Psoas muscle (tissue), 8 donors: ENCODE measurements at places on chromosomes 11 and 22. TPM values are rescaled to one million over a fixed set of nuclear protein-coding genes. Genes with fewer than 3 reads are reported as not detected.

DNA sequence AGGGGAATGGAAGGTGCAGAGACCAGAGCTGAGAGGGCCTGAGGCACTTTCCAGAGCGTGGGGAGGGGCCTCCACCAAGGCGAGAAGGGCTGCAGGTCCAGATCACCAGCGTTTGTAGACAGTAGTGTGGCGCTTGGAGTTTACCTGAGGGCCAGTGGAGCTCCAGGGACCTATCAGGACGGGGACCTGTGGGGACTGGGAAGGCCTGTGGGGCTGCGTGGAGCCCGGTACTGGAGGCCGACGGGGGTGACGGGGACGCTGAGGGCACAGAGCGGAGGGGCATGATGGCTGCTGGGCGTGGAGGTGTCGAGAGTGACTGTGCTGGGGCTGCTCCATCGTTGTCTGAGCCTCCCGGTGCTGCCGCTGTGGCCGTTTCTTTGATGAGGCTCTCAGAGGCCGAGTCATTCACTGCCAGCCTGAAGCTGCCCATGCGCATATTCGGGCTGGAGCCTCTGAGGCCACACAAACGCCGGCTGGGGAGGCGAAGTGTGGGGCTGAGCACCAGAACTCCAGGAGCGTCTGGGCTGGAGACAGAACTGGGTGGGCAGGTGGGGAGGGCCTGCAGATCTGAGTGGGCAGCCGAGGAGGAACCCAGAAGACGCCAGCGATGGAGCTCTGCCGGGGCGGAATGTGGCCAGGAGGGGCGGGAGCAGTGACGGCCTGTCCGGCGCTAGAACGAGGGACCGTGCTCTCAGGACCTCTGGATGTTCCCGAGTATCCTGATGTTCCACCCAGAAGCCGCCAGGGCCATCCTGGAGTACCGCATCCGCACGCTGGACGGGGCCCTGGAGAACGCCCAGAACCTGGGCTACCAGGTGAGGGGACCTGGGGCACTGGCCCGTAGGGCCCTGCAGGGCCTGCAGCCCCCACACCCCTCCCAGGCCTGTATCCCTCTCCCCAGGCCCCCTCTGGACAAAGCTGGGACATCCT lies 2.6 kb downstream of the PGGHG start:
- DNase-seq = peak; percentile 49

The CASP4 gene
- polyA plus RNA-seq = 5.8 TPM

The MISFA gene
- polyA plus RNA-seq = 5.8 TPM

- no peak for DNase-seq
Measured at GRCh38 chr11:14454861-14455632, 44.6 kb downstream of the COPB1 start.

The FAM111A gene
- polyA plus RNA-seq = 0.91 TPM

The TRPC6 gene
- polyA plus RNA-seq = 0.04 TPM

DNA sequence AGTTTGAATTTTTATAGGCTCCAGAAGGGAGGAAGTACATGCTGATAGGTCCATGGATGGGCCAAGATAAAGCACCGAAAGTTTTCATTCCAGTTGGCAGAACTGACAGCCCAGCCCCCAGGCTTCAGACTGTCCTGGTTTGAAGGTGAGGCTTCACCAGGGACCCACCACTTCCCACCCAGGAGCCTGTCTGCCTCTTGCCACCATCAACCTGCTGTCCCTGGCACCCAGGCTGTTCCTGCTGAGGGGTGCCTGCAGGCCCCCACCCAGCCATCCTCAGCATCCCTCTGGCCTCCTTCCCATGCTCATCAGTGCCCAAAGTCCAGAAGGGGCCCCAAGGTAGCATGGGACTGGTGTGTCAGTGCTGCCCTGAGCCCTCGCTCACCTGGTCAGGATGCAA lies 463.9 kb downstream of the NELL1 start:
- no peak for DNase-seq

DNA sequence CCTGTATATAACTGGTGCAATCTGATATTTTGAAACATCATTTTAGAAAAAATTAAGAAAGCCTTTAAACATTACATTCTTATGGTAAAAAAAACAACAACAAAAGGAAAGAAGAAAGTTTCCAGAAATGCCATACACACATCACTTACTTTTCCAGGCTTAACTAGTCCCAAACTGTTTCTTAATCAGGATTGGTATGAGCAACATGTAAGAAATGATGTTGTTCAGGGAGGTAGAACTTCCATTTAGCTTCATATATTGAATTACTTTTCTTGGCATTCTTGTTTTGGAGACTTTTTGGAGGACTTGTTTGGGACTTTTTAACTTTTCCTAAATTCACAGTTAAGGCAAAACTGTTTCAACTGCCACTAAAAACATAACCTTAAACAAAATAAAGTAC lies 791.5 kb downstream of the METTL15 start:
- no peak for DNase-seq

The TEX12 gene
- polyA plus RNA-seq = 0.28 TPM

The CADM1 gene
- 3.1 TPM for polyA plus RNA-seq
